GM04504 (cell line): ENCODE measurements at places on chromosomes 6 and 20.

DNA sequence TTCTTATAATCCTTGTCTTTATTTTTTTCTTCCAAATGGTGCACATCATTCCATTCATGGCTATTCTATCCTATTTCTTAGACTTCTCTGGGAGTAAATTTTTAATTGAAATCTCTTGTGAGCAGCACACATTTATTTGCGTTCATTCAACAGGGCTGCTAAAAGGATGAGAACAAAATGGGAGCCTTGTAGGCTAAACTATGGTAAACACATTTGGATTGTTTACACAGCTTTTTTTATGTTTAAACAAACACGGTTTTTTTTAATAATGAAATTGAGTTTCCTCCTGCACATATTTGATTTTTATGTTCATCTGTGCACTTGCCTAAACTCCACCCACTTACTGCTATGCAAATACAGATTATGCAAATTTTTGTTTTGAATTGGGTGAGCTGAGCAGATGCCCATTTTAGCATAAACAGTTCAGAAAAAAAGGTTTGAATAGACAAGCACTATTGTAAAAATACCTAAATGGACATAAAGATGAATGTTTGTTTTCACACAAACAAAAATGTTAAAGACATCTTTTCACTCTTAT is 92.0 kb downstream of the OLIG3 start:
- DNase-seq, result no peak

DNA sequence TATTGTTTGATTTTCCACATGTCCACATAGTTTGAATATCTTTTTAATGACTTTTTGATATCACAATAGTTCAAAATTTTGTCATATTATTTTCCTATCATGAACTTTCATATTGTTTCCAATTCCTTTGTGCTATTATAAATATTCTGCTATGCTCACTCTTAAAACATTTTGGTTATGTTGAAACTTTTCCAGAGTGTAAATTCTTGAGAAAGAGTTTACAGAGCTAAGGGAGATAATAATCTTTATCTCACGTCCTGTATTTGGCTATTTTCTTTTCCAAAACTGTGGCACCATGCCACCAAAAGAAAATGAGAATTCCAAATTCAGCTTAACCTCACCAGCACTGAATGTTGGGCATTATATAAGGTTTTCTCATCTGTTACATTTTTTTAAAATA is 210.9 kb downstream of the TFAP2B start:
- no peak for DNase-seq

DNA sequence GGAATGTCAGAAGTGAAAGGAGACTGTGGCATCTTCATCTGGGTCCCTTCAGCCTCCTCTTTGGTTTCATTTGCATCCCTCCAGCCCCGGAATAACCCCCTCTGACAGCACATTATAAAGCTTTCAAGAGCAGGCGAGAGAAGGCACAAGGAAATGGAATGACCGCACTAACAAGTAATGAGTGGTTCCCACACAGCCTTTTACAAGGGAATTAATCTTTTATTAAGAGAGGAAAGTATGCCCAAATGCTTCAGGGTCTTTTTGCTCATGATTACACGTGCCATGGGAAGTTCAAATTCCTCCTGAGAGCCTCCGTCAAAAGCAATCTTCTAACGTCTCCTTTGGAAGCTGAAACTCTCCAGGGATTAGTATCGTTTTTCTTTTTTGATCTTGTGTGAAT is 347.0 kb downstream of the BTBD3 start:
- no peak for DNase-seq

- DNase-seq, result peak; percentile 45
These were observed 92.5 kb upstream of the ADGRF1 start for GRCh38 chr6:47134476-47135189.

DNA sequence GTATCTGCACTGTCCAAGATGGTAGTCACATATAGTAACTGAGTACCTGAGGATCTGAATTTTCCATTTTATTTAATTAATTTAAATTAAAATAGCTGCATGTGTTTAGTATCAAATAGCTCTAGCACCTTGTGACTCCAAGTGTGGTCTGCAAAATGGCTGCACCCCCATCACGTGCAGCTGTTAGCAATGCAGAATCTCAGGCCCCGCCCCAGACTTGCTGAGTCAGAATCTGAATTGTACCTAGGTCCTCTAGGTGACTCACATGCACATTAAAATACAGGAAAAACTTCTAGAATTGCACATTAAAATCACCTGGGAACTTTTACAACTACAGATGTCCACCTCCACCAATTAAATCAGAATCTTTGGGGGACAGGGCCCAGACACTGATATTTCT is 19.2 kb upstream of the FAM83C start:
- DNase-seq, result no peak

GRCh38 chr20:56835829-56836550 is 206.9 kb downstream of the TFAP2C start:
- no peak for DNase-seq

GRCh38 chr20:926670-927069 is 10.5 kb upstream of the ANGPT4 start:
- no peak for DNase-seq

DNA sequence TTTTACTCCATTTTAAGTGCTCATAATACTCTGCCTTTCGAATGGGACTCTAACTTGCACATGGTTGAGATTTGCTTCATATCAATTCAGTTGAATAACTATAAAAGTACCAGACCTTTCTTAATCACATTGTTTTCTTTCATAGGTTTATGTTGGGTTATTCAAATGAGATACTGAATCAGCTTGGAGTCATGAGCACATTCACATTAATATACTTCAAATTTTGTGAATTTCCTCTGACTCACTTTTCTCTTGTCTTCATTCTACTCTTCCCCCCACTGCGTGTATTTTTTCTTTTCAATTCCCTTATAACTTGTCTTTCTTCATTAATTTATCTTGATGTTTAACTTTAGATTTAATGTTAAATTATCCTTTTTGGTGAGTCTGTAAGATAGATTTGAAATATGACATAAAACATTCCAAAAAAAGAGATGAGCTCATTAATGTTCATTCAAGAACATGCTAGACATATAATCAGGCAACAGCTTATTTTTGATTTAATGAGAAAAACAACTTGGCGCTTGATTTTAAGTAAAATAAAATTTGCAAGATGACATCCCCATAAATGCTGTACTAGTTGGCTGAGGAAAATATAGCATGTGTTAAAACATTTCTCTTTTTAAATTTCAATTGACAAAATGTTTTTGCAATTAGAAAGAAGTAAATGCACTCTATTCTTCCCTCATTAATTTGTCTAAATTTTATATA is 736.0 kb downstream of the CD109 start:
- DNase-seq, result no peak

DNA sequence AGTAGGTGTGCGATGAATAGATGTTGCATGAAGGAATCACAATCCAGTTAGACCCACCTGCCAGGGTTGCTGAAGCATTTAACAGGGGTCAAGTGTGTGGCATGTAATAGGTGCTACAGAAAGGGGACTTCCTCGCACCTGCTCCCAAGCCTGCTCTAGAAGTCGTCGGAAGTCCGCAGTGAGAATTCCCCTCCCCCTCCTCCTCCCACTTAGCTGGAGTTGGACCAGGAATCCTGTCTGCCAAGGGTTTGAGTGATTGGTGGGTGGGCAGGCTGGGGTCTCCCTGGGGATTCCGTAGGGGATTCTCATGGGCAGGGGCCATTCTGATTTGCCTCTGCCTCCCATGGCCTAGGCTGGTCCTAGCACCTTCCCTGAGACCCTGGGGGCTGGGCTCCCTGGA is 10.3 kb downstream of the SCRT2 start:
- no peak for DNase-seq

GRCh38 chr6:84428300-84428907 is 201.0 kb upstream of the CEP162 start:
- peak; percentile 34 for DNase-seq

DNA sequence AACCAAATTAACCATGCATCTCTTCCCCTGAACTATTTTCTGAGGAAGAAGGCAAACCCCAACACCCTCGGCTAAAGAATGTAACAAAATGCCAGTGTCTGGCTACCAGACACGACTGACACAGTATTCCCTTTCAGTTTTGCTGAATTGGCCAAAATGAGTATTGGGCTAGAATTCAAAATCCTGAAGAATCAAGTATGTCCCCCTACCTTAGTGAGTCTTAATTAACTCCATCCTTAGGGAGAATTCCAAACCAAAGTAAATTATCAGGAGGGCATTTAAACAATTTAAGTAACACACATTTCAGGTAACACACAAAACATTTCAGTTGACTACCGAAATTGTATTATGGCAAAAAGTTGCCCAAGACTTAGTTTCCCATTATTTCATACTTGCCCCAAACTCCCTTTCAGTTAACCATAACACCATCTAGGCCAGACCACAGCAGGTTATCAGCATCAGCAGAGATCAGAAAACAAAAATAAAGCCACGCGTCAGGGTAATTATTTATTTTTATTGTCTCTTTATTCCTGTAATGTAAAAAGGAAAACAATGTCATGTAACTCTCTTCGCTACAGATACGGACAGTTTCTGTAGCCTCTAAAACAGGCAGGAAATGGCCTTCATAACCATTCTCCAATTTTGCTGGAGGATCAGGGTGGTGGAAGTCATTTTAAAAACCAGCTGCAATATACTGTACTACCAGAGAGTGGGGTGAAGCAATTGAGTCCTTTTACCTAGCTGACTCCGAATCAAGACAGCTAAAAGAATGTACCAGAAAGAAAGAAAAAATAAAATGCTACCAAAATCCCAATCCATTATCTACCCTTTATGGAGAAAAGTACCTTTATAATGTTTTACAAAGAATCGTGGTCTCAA is 1.9 kb downstream of the SNX5 start:
- DNase-seq, result no peak

- DNase-seq, result no peak
These were observed 178.1 kb upstream of the PRDM1 start for GRCh38 chr6:105907991-105908390.

DNA sequence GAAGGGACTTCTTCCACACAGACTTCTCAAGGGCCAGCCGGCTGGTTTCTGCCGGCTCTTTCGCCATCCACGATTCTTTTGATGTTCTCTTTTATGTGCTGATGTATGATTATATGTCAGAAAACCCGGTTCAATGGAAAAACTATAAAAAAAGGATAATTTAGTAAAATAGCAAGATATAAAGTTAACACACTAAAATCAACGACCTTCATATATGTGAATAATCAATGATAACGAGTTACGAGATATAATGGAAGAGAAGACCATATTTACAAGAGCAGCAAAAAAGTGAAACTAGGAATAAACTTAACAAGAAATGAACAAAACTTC is 540 bp upstream of the ZSCAN12 start:
- DNase-seq, result no peak

- no peak for DNase-seq
These were observed 18.6 kb upstream of the HBS1L start for GRCh38 chr6:135073217-135073616.

- DNase-seq, result no peak
These were observed 109.1 kb downstream of the TSHZ2 start for GRCh38 chr20:53080969-53081871.

DNA sequence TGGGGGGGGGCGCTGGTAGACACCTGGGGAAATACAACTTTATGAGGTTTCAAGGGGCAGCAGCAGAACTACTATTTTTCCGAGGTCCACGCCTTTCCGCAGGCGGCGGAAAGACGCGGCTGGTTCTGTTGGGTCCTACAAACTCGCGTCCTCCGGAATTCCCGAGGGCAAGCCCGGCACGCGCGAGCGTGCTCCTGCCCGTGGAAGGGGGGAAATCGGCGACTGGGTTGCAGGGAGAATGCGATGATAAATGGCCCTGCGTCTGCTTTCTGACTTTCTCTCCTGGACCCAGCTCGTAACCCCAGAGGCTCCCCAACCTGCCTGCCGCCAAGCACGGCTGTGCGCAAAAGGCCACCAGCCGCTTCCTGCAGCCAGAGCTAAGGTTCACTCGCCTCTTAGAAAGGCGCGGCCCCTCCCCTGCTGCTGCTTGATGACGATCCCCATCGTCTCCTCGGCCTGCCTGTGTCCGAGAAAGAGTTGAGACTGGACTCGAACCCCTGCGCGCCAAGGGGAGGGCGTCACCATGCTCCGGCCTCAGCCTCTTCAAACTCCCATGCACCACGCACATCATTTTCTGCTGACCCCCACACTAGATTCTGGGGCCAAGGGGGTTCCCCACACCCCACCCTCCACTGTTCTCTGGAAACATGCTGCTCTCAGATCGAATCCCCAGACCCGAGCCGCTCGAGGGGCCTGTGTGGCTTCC is 6.7 kb downstream of the FOXA2 start:
- DNase-seq, result no peak

GRCh38 chr20:24158281-24158680 is 169.7 kb upstream of the GGTLC1 start:
- no peak for DNase-seq

DNA sequence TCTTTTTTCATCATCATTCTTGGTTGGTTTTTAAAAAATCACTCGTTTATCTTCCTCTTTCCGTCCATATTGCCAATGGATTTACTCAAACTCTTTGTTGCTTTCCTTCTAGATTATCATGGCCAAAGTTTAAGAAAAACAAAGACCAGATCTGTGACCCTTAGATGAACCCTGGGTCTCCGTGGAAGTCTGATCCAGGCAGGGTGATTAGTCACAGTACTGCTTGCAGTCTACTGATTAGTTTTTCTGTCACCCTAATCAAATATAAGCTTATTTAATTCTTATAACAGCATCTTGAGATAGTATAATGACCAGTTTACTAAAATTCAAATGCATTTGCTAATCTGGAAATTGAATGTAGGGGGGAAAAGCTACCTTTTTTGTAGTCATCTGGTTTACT is 6.0 kb upstream of the SMIM28 start:
- no peak for DNase-seq

GRCh38 chr20:51354769-51355319 is 187.7 kb downstream of the NFATC2 start:
- DNase-seq, result peak; percentile 50

GRCh38 chr6:139418481-139419132 is 44.2 kb upstream of the CITED2 start:
- DNase-seq, result no peak

- DNase-seq, result peak; percentile 89
These were observed 90.7 kb downstream of the SNAP25 start for GRCh38 chr20:10309326-10309725.

DNA sequence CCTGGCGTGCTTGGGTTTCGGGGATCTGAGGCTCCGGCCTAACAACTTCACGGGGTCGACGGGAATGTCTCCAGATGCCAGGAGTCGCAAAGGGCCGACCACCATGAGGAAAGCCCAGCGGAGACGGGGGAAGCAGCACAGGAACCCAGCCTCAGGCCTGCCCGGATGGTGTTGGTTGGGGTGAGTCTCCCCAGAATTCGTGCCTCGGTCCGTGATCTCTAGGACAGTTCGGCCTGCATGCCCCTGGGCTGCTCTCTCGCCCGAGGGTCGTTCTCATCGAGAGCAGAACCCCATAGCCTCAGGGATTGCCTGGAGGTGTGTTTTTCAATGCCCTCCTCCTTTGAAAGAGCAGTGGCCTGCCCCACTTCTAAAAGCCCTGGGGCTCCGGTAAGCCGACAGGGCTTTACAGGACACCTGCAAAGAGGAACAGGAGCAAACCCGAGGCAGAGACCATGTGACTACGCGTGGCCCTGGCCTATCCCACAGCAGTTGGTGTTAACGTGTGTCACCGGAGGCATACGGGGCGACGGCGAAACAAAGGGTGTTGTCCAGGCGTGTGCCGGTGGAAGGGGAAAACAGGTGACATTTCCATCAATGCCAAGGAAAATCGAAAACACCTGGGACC is 973.1 kb upstream of the DEFB115 start:
- no peak for DNase-seq

- DNase-seq, result no peak
These were observed 61.5 kb downstream of the PRDM13 start for GRCh38 chr6:99668036-99668705.
